ENCODE measurements at places on chromosomes 3 and 15. TPM values are rescaled to one million over a fixed set of nuclear protein-coding genes. Genes with fewer than 3 reads are reported as not detected.

DNA sequence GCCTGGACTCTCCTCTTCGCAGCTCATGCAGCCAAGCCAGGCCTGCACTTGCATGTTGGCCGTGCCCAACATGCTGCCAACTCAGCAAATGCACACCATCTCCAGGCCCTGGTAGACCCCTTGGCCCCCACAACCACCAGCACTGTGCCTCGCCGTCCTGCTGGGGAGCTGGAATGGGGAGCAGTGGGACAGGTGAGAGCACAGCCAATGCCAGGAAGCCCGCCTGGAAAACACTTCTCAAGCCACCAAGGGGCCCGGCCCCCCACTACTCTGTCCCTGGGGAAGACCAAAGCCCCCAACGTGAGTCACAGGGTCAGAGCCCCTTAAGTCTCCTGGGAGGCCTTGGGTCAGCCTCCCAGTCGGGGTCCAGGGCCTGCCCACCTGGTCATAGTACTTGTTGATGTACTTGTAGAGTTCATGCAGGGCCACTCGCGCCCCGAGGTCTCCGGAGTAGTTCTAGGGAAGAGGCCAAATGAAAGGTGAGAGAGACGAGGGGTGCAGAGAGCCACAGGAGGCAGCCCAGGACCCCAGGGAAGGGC is 24.5 kb downstream of the PLXNB1 start:
- H3K27me3 ChIP-seq: no peaks in the 10 kb centered on the region
- H3K36me3 ChIP-seq: no peaks in the 10 kb centered on the region
- H3K4me3 ChIP-seq: no peak overlapping the region
- H3K4me1 ChIP-seq: no peaks in the 10 kb centered on the region

Gene IL5RA
- 12.4 TPM for total RNA-seq

Gene TGM5
- not detected for total RNA-seq

GRCh38 chr3:132342610-132343009 is 25.4 kb downstream of the ACP3 start:
- no peaks in the 10 kb centered on the region for H3K4me1 ChIP-seq
- no peaks in the 10 kb centered on the region for H3K27me3 ChIP-seq

Gene CD47
- total RNA-seq: 233 TPM

DNA sequence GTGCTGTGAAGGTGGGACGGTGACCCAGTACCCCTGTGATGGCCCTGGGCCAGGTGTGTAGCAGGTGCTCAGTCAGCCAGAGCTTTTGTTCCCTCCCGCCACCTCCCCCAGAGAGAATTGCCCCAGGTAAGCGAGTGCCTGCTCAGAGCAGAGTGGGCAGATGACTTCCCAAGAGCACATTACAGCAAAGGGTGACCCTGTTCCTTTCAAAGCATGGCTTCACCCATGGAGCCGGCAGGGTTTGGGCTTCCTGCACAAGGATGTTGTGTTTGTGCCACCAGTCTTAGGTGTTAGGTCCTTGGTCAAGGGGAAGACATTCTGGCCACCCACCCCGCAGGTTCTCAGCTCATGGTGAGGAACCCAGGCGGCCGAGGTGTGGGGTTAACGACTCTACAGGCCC is 30.7 kb downstream of the SLC6A6 start:
- H3K27ac ChIP-seq: peak overlapping the region; percentile 97
- no peak overlapping the region for H3K4me3 ChIP-seq
- no peaks in the 10 kb centered on the region for H3K36me3 ChIP-seq

Gene VGLL4
- 34.6 TPM for total RNA-seq

Gene ZNF774
- total RNA-seq: 0.34 TPM

DNA sequence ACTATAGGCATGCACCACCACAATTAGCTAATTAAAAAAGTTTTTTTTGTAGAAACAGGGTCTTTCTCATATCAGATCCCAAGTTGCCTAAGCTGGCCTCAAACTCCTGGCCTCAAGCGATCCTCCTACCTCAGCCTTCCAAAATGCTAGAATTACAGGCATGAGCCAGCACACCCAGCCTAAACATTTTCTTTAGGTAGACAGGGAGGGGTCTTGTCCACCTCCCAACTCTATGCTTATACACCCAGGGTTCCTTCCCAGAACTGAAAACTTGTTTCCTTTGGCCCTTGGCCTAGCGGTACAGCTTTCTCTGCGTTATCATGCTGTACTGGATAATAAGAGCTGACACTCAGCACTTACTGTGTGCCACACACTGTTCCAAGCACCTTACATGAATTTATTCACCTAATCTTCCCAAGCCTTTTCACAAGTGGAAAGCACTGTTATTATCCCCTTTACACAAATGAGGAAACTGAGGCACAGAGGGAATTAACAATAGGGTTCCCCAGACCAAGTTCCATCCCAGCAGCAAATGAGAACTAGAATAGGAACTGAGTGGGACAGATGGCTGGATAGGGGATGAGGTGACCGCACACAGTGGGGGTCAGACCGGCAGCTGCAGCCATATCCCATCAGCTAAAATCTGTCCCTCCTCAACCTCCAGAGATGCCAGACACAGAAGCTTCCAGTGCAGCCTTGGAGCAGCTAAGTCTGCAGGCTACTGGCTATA is 150.8 kb downstream of the MEGF11 start:
- no peaks in the 10 kb centered on the region for H3K36me3 ChIP-seq
- no peak overlapping the region for H3K4me3 ChIP-seq
- no peak overlapping the region for H3K27ac ChIP-seq

Gene NR1I2
- total RNA-seq: 0.25 TPM

- H3K4me1 ChIP-seq: no peaks in the 10 kb centered on the region
- no peaks in the 10 kb centered on the region for H3K27me3 ChIP-seq
- no peaks in the 10 kb centered on the region for H3K36me3 ChIP-seq
- no peak overlapping the region for H3K27ac ChIP-seq
Observed at GRCh38 chr15:38598749-38599148, 34.1 kb upstream of the RASGRP1 start.

DNA sequence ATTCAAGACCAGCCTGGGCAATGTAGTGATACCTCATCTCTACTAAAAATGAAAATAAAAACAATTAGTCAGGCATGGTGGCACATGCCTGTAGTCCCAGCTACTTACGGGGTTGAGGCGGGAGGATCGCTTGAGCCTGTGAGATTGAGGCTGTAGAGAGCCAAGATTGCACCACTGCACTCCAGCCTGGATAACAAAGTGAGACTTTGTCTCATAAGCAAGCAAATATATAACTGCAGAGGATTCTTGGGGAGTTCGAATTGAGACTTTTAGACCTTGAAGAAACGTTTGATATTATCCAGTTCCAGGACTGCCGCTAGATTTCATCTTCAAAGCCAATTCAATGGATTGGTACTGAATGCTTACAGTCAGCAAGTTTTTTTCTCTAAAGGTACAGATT is 11.9 kb upstream of the RARB start:
- no peak overlapping the region for H3K27ac ChIP-seq
- H3K36me3 ChIP-seq: no peaks in the 10 kb centered on the region
- no peaks in the 10 kb centered on the region for H3K27me3 ChIP-seq
- H3K4me3 ChIP-seq: no peak overlapping the region

- H3K4me1 ChIP-seq: peaks cover 13% of the 10 kb centered on the region
- no peak overlapping the region for H3K27ac ChIP-seq
- no peaks in the 10 kb centered on the region for H3K36me3 ChIP-seq
- no peak for DNase-seq
- no peaks in the 10 kb centered on the region for H3K27me3 ChIP-seq
Observed at GRCh38 chr15:84572231-84572630, 28.6 kb upstream of the ZSCAN2 start.

GRCh38 chr15:34591306-34591705 is 7.9 kb upstream of the GOLGA8B start:
- H3K27ac ChIP-seq: no peak overlapping the region
- no peaks in the 10 kb centered on the region for H3K27me3 ChIP-seq
- no peaks in the 10 kb centered on the region for H3K36me3 ChIP-seq
- no peak for DNase-seq
- H3K4me1 ChIP-seq: peaks cover 3% of the 10 kb centered on the region

- no peaks in the 10 kb centered on the region for H3K36me3 ChIP-seq
- no peak for DNase-seq
- H3K4me1 ChIP-seq: peaks cover 17% of the 10 kb centered on the region
- no peaks in the 10 kb centered on the region for H3K27me3 ChIP-seq
- H3K4me3 ChIP-seq: no peak overlapping the region
- H3K27ac ChIP-seq: no peak overlapping the region
Observed at GRCh38 chr3:16917256-16917935, 32.6 kb downstream of the PLCL2 start.

DNA sequence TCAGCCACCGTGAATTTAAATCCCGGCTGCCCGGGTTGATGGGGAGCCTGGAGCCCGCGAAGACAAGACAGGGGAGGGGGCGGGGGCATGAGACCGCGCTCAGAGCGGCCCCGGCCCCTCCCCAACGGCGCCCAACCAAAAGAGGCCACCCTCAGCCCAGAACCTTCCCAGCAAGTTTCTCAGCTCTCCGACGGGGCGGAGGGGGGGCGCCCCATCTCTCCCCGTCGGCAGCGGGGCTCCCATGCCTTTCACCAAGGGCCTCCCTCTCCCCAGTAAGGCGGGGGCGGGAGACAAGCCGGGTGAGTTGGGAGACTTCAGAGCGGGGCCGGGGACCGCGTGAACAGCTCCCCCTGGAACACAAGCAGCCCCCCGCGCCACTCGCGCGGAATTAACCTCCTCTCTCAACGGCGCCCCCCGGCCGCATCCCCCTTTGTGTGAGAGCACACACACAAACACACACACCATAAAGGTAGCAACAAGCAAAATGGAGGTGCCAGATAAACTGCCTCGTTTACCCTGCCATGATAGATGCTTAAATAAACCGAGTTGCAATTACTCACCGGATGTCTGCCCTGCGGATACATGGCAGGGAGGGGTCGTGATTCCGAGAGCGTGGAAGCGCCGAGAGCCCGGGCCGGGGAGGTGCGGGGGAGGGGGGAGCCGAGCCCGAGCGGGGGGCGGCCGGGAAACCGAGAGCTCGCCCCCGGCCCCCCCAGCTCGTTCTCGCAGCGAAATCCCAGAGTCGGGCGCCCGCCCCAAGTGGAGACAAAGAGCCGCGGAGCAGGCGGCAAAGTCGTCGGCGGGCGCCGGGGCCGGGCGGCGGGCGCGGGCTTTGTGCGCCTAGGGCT is 1.3 kb downstream of the TLE3 start:
- peaks cover 19% of the 10 kb centered on the region for H3K27me3 ChIP-seq
- H3K27ac ChIP-seq: no peak overlapping the region
- peaks cover 78% of the 10 kb centered on the region for H3K4me1 ChIP-seq
- peak overlapping the region; percentile 69 for H3K4me3 ChIP-seq
- H3K36me3 ChIP-seq: peaks cover 5% of the 10 kb centered on the region

GRCh38 chr15:27081676-27082418 is 110.9 kb downstream of the GABRG3 start:
- no peaks in the 10 kb centered on the region for H3K27me3 ChIP-seq
- no peaks in the 10 kb centered on the region for H3K4me1 ChIP-seq
- H3K4me3 ChIP-seq: no peak overlapping the region
- DNase-seq: no peak
- no peaks in the 10 kb centered on the region for H3K36me3 ChIP-seq

Gene ST6GAL1
- total RNA-seq: 121 TPM

Gene LACTB
- total RNA-seq: 17.1 TPM

Gene CRYGS
- 3.4 TPM for total RNA-seq

DNA sequence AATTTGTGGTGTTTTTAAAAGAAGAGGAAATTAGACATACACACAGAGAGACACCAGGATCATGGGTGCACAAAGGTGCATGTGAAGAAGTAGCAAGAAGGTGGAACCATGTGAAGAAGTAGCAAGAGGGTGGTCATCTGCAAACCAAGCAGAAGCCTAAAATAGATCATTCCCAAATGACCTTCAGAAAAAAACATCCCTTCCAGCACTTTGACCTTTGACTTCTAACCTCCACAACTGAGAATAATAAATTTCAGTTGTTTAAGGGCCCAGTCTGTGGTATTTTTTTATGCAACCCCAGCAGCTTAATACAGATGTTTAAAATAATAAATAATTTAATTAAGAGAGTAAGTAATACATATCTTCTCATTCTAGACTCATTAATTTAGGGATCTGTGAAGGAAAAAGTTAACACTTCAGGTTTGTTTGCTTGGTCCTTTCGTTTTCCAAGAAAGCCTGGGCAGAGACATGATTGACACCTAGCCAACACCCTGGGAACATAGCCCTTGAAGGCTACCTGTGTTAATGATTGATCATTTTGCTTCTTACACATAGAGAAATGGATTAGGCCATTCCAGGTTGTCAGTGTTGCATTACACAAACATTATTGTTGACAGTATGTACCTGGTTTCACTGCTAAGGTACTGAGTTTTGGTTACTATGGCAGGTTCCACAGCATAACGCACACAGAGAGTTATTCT is 1331.2 kb upstream of the GBE1 start:
- DNase-seq: no peak
- no peaks in the 10 kb centered on the region for H3K27me3 ChIP-seq
- no peaks in the 10 kb centered on the region for H3K36me3 ChIP-seq
- H3K27ac ChIP-seq: no peak overlapping the region

- H3K27ac ChIP-seq: no peak overlapping the region
- no peaks in the 10 kb centered on the region for H3K27me3 ChIP-seq
- no peak for DNase-seq
Observed at GRCh38 chr15:85354461-85354860, 25.9 kb upstream of the AKAP13 start.

DNA sequence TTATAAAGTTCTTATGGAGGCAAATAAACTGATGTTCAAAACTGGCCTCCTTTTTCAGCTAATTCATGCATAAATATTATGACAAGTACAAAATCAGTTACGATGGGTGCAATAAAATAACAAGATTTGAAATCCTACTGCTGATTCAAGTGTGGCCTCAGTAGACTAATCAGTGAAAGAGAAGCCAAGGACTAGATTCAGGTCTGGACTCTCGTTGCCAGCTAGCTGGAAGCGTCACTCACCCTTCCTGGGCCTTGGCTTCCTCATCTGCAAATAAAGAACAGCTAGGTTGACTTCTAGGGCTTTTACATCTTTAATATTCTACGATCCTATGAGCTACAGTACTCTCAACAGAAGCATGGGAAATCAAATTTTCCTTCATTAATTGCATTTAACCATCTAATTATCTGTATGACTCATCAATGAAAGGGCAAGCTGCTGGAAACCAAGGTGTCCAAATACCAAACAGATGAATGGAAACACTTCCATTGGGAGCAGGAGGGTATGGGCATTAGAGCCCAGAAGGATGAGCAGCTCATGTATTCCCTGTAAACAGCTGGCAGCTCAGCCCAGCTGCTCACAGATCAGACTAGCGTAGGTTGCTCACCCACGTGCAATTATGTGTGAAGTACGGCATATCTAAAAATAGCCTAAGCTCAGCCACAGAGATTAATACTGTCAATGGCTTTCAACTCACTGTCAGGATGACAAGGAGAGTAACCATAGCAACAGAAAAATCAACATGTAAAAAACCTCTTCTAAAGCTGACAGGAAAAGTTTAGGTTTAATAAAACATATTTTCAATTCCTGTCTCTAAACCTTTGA is 294.8 kb downstream of the PLCL2 start:
- no peaks in the 10 kb centered on the region for H3K36me3 ChIP-seq
- peak; percentile 65 for DNase-seq
- H3K27ac ChIP-seq: no peak overlapping the region
- peaks cover 15% of the 10 kb centered on the region for H3K4me1 ChIP-seq
- no peak overlapping the region for H3K4me3 ChIP-seq

Gene OR4F6
- total RNA-seq: not detected

All from natural killer cell (primary cell).